ENCODE measurements at places on chromosomes 12 and 14.

- no peak for DNase-seq
Measured at GRCh38 chr14:45083617-45083975, 320 bp upstream of the PRPF39 start.

DNA sequence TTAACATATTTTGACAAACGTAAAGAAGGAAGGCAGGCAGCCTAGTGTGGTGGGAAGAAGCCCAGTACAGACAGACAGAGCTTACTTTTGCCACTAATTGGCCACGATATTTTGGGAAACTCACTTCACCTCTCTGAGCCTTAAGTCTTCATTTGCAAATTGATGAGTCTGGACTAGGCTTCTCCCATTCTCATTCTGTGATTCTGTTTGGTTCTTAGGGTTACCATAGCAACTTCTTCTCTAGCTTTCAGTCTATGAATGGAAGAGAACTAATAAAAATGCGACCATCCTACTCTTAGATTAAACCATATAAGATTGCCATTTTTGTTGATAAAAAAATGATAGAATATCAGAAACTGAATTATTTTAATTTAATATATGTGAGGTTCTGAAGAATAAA is 210.5 kb downstream of the SNAPC1 start:
- no peak for DNase-seq

- no peak for DNase-seq
Measured at GRCh38 chr14:56650048-56650447, 70.5 kb downstream of the TMEM260 start.

GRCh38 chr12:106284358-106285105 is 18.0 kb upstream of the TCP11L2 start:
- DNase-seq: no peak
